ENCODE measurements at places on chromosomes 7 and 10.

DNA sequence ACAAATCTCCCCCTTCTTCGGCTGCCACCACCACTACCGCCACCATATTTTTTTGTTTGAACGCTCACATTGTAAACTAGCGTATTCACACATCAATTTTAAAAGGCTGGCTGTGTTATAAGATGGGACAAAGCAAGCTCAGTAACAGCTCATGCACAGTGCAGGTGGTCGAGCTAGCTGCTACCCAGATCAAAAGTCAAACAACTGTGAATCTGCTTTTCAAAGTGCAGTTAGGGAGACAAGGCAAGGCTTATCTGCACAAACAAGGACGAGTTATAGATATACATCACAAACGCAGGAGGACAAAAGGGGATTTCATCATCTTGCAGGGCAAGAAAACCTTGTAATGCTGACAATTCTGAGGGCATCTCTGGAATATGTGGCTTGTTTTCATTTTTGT is 231.6 kb downstream of the VTI1A start:
- DNase-seq = no peak

DNA sequence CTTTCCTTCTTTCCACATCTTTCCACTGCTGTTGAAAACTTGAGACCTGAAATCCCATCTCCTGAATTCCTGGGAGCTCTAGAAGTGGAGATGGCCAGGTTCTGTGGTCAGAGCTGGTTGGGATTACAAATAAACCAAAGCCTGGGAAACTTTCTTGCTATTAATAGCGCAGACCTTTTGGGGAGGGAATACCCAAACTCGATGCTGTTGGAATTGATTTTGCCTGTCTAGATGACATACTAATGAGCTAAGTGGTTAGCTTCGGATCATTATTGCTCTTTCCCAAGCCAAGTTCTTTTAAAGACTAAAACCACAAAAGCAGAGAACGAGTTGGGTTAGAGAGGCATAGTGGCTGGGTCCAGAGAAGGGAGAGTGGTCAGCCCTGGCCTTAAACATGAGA is 76.6 kb downstream of the TCF7L2 start:
- no peak for DNase-seq

- no peak for DNase-seq
Observed at GRCh38 chr10:88618496-88618895, 31.9 kb downstream of the LIPJ start.

- DNase-seq = no peak
Observed at GRCh38 chr10:95097805-95098204, 28.5 kb upstream of the CYP2C8 start.

- DNase-seq = no peak
Observed at GRCh38 chr10:43898592-43898991, 249.9 kb upstream of the ZNF32 start.
